ENCODE measurements at places on chromosomes 12 and 14. TPM values are rescaled to one million over a fixed set of nuclear protein-coding genes. Genes with fewer than 3 reads are reported as not detected.
A peak's percentile ranks its signal among the peaks of the same experiment; 100 is the strongest.

DNA sequence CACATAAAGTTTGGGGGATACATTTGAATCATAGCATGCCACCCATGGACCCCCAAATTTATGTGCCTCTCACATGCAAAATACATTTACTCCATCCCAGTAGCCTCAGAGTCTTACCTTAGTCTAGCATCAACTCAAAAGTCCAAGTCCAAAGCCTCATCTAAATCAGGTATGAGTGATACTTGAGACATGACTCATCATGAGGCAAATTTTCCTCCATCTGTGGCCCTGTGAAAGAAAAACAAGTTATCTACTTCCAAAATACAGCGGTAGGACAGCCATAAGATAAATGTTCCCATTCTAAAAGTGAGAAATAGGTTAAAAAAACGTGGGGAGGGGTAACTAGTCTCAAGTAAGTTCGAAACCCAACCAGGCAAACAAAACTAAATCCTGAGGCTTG is 444.2 kb downstream of the SNAPC1 start:
- no peak for DNase-seq
- H3K4me3 ChIP-seq = no peak overlapping the region
- H3K27ac ChIP-seq = no peak overlapping the region
- H3K4me1 ChIP-seq = no peaks in the 10 kb centered on the region

DNA sequence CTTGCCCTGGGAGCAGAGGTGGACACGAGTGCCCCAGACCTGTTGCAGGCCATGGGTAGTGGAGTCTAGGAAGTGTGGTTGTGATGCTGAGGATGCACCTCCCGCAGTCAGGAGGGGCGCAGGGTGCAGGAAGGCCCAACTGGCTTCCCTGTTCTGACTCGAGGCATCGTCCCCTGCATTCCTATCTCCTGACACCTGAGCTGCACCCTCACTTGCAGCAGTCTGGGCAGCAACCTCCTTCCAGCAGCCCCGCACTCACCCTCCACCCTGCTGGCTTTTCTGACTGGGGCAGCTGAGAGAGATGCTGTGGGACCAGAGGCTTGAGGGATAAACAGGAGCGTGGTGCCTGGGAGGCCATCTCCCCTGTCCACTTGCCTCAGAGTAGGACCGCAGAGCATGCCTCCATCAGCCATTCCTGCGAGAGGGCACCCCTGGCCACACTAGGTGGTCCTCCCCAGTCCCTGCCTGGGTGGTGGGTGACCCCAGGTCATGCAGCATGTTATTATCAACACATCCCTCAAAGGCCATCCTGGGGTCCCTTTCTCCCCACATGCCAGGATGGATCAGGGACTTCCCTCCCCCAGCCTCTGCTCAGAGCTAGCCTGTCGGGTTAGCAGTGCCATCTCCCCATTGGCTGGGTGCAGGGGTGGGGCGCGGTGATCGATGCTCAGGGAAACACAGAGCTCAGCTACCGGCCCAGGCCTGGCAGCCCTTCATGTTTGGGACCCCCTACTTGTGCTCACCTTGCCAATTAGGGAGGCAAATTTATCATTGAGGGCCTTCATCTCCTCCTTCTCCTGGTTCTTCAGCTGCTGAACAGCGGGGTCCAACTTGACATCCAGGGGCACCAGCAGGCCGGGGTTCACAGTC is 719 bp downstream of the KRT80 start:
- no peaks in the 10 kb centered on the region for H3K36me3 ChIP-seq
- H3K4me1 ChIP-seq = peaks cover 51% of the 10 kb centered on the region
- peak overlapping the region; percentile 75 for H3K27ac ChIP-seq
- no peak for DNase-seq
- no peak overlapping the region for H3K4me3 ChIP-seq
- no peaks in the 10 kb centered on the region for H3K27me3 ChIP-seq

- no peaks in the 10 kb centered on the region for H3K4me1 ChIP-seq
- no peak for DNase-seq
- no peaks in the 10 kb centered on the region for H3K36me3 ChIP-seq
- H3K27me3 ChIP-seq = no peaks in the 10 kb centered on the region
- H3K27ac ChIP-seq = no peak overlapping the region
- H3K4me3 ChIP-seq = no peak overlapping the region
Observed at GRCh38 chr14:42123526-42123925, 516.9 kb downstream of the LRFN5 start.

GRCh38 chr12:52005903-52006703 is 643 bp upstream of the TAMALIN start:
- peaks cover 19% of the 10 kb centered on the region for H3K27me3 ChIP-seq
- peaks cover 7% of the 10 kb centered on the region for H3K36me3 ChIP-seq
- H3K27ac ChIP-seq = peak overlapping the region; percentile 92
- H3K4me3 ChIP-seq = peak overlapping the region; percentile 74

- H3K4me3 ChIP-seq = no peak overlapping the region
- no peak for DNase-seq
- H3K27me3 ChIP-seq = no peaks in the 10 kb centered on the region
- no peaks in the 10 kb centered on the region for H3K36me3 ChIP-seq
Observed at GRCh38 chr12:94660436-94660835, 10.1 kb upstream of the TMCC3 start.

DNA sequence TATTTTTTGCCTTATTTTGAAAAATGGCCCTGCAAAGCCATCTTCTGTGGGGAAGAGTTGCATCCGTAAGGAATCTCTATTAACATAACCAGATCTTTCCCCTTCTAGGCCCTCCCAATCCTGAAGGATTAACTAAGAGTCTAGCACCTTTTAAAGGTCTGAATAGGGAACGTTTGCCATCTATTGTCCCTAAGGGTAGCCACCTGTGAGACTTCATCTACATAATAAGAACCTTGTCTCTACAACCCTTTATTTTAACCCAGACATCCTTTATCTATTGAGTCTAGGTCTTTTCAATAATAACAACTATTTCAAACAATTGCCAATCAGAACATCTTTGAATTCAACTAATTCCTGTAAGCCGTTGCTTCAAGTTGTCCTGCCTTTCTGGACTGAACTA is 4.4 kb downstream of the EDDM3B start:
- peaks cover 7% of the 10 kb centered on the region for H3K4me1 ChIP-seq
- no peak overlapping the region for H3K27ac ChIP-seq
- no peak for DNase-seq
- H3K36me3 ChIP-seq = no peaks in the 10 kb centered on the region
- no peak overlapping the region for H3K4me3 ChIP-seq

GRCh38 chr14:76491172-76491930 is 115.4 kb downstream of the ESRRB start:
- no peaks in the 10 kb centered on the region for H3K36me3 ChIP-seq
- no peak overlapping the region for H3K27ac ChIP-seq
- no peak for DNase-seq
- no peaks in the 10 kb centered on the region for H3K4me1 ChIP-seq

DNA sequence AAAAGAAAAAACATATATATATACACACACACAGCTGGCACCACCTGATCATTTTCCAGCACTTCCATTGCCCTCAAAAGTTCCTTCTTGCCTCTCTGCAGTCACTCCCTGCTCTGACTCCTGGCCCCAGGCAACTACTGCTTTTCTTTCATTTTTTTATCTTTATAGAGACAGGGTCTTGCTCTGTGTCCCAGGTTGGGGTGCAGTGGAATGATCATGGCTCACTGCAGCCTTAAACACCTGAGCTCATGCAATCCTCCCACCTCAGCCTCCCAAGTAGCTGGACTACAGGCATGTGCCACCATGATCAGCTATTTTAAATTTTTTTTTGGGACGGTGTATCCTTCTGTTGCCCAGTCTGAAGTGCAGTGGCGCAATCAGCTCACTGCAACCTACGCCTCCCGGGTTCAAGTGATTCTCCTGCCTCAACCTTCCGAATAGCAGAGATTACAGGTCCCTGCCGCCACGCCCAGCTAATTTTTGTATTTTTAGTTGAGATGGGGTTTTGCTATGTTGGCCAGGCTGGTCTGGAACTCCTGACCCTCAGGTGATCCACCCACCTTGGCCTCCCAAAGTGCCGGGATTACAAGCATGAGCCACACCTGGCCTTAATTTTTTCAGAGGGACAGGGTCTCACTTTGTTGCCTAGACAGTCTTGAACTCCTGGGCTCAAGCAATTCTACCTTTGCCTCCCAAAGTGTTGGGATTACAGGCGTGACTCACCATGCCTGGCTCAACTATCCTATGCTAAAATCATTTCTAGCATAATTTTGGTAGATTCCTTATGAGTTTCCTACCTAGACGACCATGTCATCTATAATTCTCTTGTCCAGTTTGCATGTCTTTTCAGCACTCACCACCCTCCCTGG is 7.8 kb downstream of the HSP90AA1 start:
- H3K4me3 ChIP-seq = no peak overlapping the region
- no peaks in the 10 kb centered on the region for H3K27me3 ChIP-seq
- peaks cover 61% of the 10 kb centered on the region for H3K36me3 ChIP-seq
- no peak overlapping the region for H3K27ac ChIP-seq
- H3K4me1 ChIP-seq = peaks cover 26% of the 10 kb centered on the region

GRCh38 chr14:55593698-55594097 is 13.7 kb downstream of the KTN1 start:
- no peaks in the 10 kb centered on the region for H3K36me3 ChIP-seq
- no peak overlapping the region for H3K27ac ChIP-seq
- DNase-seq = no peak
- no peaks in the 10 kb centered on the region for H3K27me3 ChIP-seq
- peaks cover 15% of the 10 kb centered on the region for H3K4me1 ChIP-seq
- no peak overlapping the region for H3K4me3 ChIP-seq

DNA sequence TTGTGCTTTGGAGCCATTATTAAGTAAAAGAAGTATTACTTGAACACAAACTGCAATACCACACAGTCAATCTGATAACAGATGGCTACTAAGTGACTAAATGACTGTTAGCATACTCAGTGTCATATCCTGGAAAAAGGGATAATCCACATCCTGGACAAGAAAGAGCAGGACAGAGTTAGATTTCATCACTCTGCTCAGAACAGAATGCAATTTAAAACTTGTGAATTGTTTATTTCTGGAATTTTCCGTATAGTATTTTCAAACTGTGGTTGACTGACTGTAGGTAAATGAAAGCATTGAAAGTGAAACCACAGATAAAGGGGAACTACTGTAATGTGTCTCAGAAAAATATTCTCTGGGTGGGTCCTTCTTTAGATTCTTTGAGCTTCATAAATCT is 458.8 kb downstream of the TMEM117 start:
- no peaks in the 10 kb centered on the region for H3K4me1 ChIP-seq
- no peak overlapping the region for H3K27ac ChIP-seq
- DNase-seq = no peak
- no peaks in the 10 kb centered on the region for H3K27me3 ChIP-seq
- no peak overlapping the region for H3K4me3 ChIP-seq
- H3K36me3 ChIP-seq = no peaks in the 10 kb centered on the region

KLRB1 gene
- 4.3 TPM for total RNA-seq

IL22 gene
- total RNA-seq = not detected

DNAI7 gene
- 6.7 TPM for total RNA-seq
